ENCODE measurements at places on chromosomes 5 and 9. TPM values are rescaled to one million over a fixed set of nuclear protein-coding genes. Genes with fewer than 3 reads are reported as not detected.

DNA sequence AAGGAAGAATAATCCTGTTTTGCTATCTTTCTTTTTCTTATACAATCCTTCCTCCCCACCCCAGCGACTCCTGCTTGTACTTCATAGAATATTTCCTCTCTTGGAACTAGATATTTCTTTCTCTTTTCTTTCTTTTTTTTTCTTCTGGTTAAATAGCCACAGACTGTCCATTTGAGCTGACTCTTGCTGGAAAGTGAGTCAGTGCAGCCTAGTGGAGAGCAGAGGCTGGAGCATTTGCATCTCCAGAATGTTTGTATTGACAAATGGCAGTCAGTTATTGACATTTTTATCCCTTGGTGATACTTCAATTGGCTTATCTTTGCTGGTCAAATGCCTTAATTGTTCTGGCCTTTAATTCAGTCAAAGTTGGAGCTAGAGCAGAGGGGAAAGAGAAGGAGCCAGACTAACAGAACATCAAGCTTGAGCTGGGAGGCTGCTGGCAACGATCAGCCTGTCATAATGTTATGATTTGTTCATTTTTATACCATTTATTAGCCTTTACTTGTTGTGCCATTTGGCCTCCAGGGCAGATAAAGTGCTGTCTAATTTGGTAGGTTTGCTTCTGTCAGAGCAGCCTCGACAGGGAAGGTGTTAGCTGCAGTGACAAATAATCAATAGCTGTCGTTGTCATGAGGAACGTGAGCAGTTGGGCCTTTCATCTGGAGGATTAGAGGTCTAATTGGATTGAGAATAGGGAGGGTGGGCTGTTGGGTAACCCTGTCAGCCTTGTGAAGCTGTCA lies 69.0 kb downstream of the INVS start:
- no peak for DNase-seq

DNA sequence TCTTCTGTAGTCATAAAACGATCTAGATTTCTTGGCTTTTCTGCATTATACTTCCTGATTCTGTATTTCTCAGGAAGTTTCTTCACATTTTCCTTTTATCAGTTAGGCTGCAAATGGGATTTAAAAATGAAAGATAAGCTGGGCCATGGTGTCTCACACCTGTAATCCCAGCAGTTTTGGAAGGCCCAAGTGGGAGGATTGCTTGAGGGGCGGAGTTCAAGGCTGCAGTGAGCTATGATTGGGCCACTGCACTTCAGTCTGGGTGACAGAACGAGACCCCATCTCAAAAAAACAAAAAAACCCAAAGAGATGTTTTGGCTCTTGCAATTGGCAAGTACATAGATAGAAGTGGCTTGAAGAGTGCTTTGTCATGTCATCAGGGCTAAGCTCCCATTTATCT lies 26.2 kb upstream of the APC start:
- DNase-seq, result no peak

ANGPTL2 gene
- under 0.01 TPM for total RNA-seq

- DNase-seq, result no peak
These were observed 6.6 kb upstream of the ENC1 start for GRCh38 chr5:74647096-74647495.

- DNase-seq, result peak; percentile 29
These were observed 22.2 kb upstream of the CEP78 start for GRCh38 chr9:78213712-78214111.

DNA sequence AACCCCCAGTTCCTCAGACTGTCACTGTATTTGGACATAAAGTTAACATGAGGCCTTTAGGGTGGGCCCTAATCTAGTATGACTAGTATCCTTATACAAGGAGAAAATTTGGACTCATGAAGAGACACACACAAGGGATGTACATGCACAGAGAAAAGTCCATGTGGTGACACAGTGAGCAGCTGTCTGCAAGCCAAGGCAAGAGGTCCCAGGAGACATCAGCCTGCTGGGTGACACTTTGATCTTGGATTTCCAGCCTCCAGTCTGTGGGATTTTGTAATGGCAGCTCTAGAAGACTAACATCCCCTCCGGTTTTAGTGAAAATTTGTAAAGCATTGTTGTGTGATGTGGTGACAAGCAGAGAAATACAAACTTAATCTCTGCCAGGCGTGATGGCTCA lies 66.1 kb downstream of the RAI14 start:
- no peak for DNase-seq

GRCh38 chr5:116377276-116378006 lies 197.2 kb downstream of the SEMA6A start:
- no peak for DNase-seq

PCDHGA12 gene
- total RNA-seq, result 2.2 TPM

GRCh38 chr5:95782181-95782580 lies 40.3 kb downstream of the GLRX start:
- DNase-seq, result no peak

Measured in hematopoietic multipotent progenitor cell (in vitro differentiated cells).